Activated CD4-positive, CD25-positive, alpha-beta regulatory T cell treated with anti-CD3 and anti-CD28 coated beads, Interleukin-2, amount 50 U/mL, for 72 hours (primary cell): ENCODE measurements at places on chromosomes 5 and 9.

DNA sequence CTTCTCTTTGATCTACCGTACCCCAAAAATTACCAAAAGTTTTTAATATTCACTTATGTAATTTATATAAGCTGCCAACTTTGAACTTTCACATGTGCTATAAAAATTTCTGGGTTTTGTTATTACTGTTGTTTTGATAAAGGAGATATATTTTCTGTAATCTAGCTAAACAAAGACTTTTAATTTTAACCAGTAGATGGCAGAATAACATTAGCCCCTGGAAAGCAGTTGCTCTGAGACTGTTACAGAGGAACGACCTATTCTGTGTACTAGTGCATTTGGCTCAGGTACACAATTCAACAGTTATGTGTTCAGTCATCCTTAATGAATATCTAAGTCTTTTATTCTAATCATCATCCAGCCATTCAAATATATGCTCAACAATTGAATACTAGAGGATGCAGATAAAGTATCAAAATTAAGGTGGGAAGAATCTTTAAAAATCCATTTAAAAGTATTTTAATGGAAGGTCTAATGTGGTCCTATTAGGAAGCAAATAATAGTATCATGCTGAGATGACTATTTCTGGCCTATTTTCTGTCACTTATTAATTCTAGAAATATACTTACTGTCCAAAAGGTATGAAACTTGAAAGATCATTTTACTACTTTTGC is 8.6 kb downstream of the KLHL9 start:
- DNase-seq = no peak

- no peak for DNase-seq
These were observed 379.1 kb downstream of the PSAT1 start for GRCh38 chr9:78676009-78676408.

GRCh38 chr5:91632871-91633270 is 249.8 kb upstream of the ARRDC3 start:
- no peak for DNase-seq

GRCh38 chr9:108138516-108138915 is 648.9 kb upstream of the KLF4 start:
- no peak for DNase-seq

DNA sequence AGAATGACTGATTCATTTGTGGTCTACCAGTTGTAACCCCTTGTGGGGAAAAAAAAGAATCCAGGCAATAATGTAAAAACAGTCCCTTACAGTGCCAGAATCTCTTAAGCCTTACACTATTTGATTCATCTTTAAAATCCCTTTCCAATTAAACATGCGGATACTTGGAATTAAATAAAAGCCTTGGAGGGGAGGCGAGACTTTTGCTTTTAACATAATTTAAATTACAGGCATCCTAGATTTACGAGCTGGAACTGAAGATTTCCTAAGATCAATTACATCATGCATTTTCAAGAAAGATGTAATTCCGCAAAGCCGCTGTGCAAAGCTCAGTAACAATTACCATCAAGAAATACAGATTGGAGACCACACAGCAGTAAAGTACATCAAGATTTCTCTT is 370.2 kb downstream of the MTRR start:
- DNase-seq = no peak

GRCh38 chr9:4581035-4581760 is 80.9 kb upstream of the PLPP6 start:
- DNase-seq = no peak

DNA sequence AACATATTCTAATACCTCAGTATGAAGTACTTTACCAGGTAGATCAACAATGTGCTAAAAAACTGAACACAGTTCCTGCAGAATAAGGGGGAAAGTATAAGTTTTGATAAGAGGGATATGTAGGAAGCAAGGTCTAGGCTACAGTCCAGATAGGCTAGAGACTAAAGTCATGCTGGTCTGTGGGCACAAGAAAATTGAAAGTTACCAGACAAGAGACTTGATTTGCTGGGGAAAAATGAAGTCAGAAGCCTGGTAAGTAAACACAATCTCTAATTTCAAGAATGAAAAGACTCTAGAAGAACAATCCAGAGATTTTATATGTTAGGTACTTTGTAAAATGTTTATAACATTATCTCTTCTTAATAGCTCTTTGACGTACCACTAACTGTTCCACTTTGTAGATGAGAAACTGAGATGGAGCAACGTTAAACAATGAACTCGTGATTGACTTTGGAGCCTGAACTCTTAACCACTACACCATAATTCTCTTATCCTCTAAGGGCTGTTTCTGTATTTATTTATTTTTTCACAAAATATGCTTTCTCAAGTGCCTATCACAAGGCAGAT is 19.5 kb downstream of the ADAMTS6 start:
- no peak for DNase-seq

DNA sequence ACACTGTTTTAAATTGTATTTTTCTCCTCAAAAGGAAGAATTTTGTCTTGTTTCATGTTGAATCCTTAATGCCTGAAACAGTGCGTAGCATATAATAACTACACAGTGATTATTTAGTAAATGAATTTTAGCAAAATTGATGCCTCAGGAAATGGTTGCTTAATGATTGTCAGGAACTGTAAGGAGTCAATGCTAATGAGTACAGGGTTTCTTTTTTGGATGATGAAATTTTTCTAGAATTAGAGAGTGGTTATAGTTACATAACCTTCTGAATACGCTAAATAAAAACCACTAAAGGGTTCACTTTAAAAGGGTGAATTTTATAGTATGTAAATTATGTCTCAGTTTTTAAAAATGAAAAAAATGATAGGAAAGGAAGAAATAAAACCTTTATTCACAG is 14.9 kb downstream of the FAM151B start:
- no peak for DNase-seq

DNA sequence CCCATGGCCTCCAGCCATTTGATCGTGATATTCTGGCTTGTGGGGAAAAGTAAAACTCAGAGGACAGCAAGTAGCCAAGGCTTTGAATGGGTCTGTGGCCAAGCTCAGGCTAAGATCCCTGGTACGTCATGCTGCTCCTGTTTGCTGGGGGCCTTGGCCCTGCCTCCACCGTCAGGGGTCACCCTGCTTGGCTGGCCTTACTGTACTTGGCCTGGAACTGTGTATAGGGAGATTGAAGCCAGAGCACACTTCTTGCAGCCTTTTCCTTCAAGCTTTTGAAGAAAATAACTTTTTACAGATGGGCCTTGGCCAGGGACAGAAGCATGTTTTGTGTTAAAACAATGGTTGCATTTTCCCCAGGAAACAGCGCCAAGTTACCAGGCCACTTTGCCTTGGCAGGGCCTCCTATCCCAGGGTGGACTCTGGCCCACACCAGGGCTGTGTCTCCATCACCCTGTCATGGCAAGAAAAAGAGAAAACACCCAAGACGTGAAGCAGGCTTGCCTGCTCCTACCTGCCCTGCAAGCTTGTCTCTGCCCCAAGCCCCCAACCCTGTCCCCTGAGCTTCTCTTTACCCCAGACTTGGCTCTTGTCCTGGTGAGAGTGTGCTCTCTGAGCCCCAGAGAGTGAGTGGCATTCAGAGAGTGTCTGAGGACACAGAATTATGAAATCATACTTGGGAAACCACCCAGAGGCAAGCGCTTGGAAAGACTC is 286.9 kb downstream of the GADD45G start:
- DNase-seq = no peak

GRCh38 chr9:124132671-124133147 is 121.1 kb downstream of the LHX2 start:
- no peak for DNase-seq

GRCh38 chr9:89488936-89489335 is 9.0 kb downstream of the SEMA4D start:
- DNase-seq = no peak

- no peak for DNase-seq
These were observed 505.3 kb upstream of the ZNF608 start for GRCh38 chr5:125251703-125252102.

DNA sequence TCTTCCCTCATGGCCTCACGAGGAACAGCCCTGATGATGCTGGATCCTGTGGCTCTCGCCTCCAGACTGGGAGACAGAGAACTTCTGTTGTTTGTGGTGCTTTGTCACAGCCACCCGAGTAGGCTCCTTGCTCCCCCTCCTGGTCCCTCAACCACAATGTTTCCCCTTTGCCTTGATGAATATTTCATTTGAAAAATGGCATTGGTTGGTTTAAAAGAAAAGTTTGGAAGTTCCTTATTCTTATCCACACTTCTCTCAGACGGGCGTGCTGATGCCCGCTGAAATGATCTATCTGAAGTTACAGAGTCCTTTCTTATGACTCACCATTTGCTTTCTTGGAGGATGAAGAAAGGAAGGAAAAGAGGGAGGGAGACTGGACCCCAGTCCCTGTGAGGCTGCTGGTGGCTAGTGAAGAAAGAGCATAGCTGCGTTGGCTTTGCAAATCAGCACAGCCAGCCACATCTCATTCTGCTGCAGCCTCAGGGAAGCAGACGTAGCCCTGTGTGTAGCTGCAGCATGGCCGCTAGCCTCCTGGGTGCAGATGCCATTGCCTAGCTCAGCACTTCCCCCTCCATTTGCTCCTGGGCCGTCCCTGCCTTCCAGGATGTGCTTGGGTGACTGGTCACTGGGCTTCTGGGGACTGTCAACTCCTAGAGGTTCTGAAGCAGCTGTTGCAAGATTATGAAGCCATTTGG is 185.9 kb downstream of the ERCC6L2 start:
- DNase-seq = no peak

GRCh38 chr5:44727100-44727499 is 81.6 kb upstream of the MRPS30 start:
- DNase-seq = no peak

DNA sequence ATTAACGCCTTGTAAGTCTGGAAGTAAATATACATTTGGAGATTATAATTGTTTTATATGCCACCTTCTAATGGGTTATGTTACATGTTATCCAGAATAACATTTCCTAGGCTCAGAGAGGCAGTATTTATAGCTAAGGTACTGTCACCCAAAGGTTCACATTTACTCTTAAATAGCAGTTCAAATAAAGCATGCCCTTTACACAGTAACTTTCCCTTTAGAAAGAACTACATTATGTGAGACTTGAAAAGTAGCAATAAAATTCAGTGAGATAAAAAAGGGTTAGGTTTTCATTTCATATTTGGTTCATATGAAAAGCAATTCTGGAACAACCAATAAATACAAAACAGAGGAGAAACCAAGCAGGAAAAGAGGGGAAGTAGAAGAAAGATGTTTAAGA is 35.1 kb downstream of the SKIC3 start:
- DNase-seq = no peak

DNA sequence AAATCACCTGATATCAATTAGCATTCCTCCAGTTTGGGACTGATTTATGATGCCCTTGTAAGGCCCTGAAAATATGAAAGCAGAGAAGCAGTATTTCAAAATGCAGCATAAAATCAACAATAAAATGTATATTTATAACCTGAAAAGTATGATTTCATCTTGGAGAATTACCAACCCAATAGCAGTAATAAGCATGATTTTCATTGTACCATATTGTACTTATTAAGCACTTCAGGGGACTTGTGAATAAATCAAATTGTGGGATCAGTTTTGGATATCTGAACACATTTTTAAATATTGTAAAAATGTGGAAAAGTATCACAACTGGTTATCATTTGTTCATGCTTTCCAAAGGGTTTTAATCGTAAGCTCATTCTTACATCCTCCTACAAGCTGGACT is 250.8 kb downstream of the DMRT2 start:
- no peak for DNase-seq

- no peak for DNase-seq
These were observed 67.7 kb downstream of the TENT4A start for GRCh38 chr5:6780802-6781391.

DNA sequence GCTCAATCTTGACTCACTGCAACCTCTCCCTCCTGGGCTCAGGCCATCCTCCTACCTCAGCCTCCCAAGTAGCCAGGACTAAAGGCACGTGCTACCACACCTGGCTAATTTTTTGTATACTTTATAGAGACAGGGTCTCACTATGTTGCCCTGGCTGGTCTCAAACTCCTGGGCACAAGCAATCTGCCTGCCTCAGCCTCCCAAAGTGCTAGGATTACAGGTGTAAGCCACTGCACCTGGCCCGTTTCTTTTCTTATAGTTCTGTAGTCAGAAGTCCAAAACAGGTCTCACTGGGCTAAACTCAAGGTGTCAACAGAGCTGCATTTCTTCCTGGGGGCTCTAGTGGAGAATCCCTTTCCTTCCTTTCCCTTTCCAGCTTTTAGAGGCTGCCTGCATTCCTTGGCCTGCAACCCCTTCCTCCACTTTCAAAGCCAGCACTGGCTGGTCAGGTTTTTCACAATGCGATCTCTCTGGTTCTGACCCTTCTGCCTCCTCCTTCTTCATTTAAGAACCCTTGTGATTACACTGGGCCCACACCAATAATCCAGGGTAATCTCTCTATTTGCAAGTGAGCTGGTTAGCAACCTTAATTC is 16.3 kb downstream of the IRF1 start:
- DNase-seq = no peak

GRCh38 chr5:119338326-119338946 is 17.4 kb upstream of the TNFAIP8 start:
- DNase-seq = no peak

- no peak for DNase-seq
These were observed 467.2 kb downstream of the KIF4B start for GRCh38 chr5:155480731-155481131.

DNA sequence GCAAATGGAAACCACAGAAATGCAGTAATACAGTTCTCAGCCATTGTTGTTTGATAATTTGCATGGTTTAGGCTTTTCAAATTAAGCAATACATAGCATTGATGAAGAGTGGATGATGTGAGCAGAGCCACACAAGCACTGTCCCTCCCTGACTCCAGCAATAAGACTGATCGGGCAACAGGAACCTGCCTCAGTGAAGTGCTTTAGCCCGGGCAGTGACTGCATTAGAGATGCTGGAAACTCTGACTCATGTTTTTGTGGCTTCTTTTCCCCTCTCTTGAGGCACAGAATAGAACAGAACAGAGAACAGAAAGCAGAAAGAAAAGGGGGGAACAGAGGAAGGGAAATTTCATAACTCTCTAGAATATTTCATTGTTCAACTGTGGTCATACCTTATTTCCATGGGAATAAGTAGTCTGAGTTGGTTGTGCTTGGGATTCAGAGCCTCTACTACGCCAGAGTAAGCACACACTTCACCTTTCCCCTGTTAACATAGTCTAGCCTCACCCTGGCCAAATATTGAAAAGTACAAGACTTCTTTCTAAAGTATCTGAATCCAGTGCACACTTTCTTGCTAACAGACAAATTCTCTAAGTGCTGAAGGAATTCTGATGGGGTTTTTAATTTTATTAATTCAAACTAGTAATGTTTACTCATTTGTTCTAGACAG is 164.8 kb upstream of the VCAN start:
- DNase-seq = no peak

DNA sequence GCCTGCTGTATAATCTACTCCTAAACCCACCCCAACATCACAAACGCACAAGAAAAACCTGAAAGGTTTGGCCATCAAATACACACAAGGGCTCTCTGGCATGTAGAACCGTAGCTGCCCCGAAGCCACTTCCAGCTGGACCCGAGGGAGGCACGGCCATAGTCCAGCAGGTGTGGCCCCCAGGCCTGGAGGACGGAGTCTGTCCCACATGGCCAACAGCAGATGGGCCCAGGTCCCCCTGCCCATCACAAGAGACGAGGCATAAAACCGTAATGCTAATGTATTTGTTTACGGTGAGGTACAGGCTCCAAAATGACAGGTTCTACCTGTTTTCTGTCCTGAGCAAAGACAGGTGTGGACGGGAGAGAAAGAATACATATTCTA is 234.2 kb downstream of the SYK start:
- no peak for DNase-seq
